Gastroesophageal sphincter (tissue), 4 donors: ENCODE measurements at places on chromosomes 5 and 9.
A peak's percentile ranks its signal among the peaks of the same experiment; 100 is the strongest.

DNA sequence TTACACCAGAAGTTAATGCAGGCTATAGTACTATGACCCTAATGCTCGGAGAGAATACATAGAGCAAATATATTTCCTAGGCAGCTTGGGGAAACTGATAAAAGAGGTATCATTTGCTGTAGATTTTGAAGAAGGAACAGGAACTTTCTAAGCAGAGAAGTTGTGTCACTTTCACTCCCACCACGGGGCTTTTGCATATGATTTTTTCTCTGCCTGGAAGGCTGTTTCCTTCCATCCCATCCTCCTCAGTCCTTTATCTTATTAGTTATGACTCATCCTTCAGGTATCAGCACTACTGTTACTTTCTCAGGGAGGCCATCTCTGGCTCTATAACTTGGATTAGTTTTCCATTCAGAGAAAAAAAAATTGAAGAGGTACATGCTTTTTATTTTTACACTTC is 2006.1 kb upstream of the WWC1 start:
- no peaks in the 10 kb centered on the region for H3K36me3 ChIP-seq
- ATAC-seq: no peak
- no peak overlapping the region for H3K4me3 ChIP-seq
- no peaks in the 10 kb centered on the region for H3K4me1 ChIP-seq

DNA sequence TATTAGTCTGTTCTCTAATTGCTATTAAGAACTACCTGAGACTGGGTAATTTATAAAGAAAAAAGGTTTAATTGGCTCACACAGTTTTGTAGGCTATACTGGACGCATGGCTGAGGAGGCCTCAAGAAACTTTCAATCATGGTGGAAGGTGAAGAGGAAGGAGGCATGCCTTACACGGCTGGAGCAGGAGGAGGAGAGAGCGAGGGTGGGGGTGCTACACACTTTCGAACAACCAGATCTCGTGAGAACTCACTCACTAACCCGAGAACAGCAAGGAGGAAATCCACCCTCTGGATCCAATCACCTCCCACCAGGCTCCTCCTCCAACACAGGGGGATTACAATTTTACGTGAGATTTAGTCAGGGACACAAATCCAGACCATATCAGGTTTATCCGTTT is 90.0 kb downstream of the RMI1 start:
- no peak overlapping the region for H3K4me3 ChIP-seq
- H3K4me1 ChIP-seq: no peaks in the 10 kb centered on the region
- H3K27me3 ChIP-seq: no peaks in the 10 kb centered on the region
- no peak for ATAC-seq

DNA sequence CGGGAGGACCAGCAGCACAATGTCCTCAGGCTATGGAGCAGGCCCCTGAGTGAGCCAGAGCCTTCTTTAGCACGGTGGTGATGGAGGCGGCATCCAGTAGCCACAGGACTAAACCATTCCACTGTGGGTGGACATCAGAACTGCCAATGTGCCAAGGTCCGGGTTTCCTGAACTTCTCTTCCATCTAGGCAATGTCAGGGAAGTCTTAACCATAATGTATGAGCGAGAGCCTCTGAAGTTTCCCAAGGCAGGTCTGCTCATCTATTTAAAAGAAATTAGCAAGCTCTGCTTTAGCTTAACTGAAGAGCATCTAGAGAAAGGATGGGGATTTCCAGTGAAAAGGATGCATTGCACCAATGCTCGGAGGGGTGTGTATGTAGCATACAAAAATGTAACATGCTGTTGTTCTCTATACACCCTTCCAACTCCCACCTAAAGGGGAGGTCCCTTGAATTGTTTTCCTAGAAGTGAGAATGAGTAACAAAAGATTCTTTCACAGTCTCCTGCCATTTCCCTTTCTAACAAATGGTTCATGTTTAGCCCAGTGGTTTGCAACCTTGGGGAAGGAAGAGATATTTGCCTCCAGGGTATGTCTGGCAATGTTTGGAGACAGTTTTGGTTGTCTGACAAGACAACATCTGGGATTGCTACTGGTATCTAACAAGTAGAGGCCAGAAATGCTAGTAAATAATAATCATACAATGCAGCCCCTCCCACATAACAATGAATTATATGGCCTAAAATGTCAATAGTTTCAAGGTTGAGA is 6.1 kb upstream of the RXFP3 start:
- no peak overlapping the region for H3K27ac ChIP-seq
- ATAC-seq: no peak
- no peaks in the 10 kb centered on the region for H3K27me3 ChIP-seq
- H3K4me3 ChIP-seq: no peak overlapping the region

DNA sequence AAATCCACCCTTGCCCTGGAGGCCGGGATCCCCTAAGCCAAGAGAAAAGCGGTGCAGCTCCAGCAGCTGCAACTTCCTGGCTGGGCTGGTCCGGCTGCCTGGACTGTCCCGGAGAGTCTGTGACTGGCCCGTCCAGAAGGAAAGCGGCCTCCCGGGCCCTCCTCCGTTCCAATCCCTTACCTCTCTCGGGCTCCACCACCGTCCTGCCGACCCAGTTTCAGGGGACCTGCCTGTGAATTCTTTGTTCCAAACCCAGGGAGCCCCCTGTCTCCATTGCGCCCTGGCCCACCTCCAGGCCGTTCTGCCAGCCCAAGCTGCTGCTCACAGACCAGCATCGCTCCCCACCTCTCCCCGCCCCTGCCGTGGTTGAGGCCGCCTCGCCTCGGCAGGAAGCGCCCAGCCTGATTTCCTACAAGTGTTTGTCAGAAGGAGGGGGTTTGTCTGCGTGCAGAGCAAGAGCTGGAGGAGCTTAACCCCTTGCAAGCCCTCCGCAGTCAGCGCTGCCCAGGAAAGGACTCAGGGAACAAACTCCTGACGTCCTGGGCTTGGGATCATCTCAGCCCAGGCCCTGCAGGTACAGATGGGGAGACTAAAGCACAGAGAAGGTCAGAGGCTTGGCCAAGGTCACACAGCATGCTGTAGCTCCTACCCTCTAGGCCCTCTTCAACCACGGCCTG is at the start of gene AKNA:
Gene AKNA (minus strand): TSS at position 303 of the 677 bp plus-strand sequence. CDS start 6,649 bp downstream, outside the sequence.
- peak; percentile 80 for ATAC-seq
- peaks cover 92% of the 10 kb centered on the region for H3K4me1 ChIP-seq
- H3K4me3 ChIP-seq: peak within 1 kb of the TSS; percentile 43
- peak within 1 kb of the TSS; percentile 91 for H3K27ac ChIP-seq
- H3K27me3 ChIP-seq: no peaks in the 10 kb centered on the region

DNA sequence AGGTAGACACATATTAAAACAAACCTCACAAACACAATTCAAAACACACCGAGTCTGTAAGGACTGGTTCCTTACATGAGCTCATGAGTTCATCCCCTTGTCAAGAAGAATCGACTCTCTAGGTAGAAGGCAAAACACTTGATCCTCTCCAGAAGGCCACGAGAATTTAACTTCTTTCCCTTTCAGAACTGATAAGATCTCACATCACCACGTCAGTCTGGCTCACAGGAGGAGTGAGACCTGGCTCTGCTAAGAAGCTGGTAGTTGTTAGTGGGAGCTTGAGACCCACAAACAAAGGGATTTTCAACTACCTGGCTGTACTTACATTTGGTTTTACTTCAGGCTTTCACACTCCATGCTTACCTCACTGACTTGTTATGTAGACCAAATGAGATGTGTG is 459.2 kb downstream of the ARHGEF28 start:
- H3K27ac ChIP-seq: no peak overlapping the region
- H3K4me3 ChIP-seq: no peak overlapping the region
- no peaks in the 10 kb centered on the region for H3K4me1 ChIP-seq
- no peaks in the 10 kb centered on the region for H3K36me3 ChIP-seq

GRCh38 chr9:88143179-88143578 is 4.9 kb upstream of the SPATA31C2 start:
- H3K27ac ChIP-seq: no peak overlapping the region
- no peak for ATAC-seq
- no peak overlapping the region for H3K4me3 ChIP-seq
- H3K36me3 ChIP-seq: no peaks in the 10 kb centered on the region
- no peaks in the 10 kb centered on the region for H3K27me3 ChIP-seq
- H3K4me1 ChIP-seq: no peaks in the 10 kb centered on the region
